ENCODE measurements at places on chromosomes 1 and 21.

GRCh38 chr1:178724728-178725465 lies at the start of gene RALGPS2:
Gene RALGPS2 (plus strand): TSS chr1:178725244. CDS start chr1:178776765, 51,521 bp downstream.
- DNase-seq = peak; percentile 81

DNA sequence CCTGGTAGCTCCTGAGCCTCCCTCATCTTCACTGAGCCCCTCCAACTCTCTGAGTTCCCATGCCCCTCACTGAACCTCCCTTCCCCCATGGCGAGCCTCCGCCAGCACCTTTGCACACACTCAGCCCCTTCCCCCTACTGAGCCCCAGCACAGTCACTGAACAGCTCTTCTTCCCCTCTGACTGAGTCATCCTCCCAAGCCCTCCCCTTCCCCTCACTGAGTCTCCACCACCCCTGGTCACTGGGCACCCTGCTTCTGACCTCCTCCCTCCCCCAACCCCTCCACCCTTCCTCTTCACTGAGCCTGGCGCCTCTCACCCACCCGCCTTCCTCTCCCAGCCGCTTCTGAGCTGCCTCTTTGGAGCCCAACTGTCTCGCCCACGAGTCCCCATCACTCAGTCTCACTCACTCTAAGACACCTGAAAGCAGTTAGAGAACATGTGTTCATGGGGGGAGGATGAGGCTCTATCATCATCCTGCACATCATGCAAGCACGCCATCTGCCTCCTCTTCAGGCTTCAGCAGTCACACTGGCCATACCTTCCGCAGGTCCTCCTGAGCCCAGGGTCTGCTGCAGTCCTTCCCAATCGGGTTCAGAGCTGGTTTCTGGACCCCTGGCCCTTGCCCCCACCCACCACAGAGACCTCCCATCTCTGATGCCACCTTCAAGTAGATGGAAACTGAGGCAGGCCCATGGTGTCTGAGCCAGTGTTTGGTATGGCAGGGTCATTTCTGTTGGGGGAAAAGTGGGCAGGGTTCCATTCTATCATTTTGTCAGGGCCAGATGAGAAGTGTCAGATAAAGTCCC lies 2.0 kb upstream of the TRNP1 start:
- DNase-seq = peak; percentile 76

DNA sequence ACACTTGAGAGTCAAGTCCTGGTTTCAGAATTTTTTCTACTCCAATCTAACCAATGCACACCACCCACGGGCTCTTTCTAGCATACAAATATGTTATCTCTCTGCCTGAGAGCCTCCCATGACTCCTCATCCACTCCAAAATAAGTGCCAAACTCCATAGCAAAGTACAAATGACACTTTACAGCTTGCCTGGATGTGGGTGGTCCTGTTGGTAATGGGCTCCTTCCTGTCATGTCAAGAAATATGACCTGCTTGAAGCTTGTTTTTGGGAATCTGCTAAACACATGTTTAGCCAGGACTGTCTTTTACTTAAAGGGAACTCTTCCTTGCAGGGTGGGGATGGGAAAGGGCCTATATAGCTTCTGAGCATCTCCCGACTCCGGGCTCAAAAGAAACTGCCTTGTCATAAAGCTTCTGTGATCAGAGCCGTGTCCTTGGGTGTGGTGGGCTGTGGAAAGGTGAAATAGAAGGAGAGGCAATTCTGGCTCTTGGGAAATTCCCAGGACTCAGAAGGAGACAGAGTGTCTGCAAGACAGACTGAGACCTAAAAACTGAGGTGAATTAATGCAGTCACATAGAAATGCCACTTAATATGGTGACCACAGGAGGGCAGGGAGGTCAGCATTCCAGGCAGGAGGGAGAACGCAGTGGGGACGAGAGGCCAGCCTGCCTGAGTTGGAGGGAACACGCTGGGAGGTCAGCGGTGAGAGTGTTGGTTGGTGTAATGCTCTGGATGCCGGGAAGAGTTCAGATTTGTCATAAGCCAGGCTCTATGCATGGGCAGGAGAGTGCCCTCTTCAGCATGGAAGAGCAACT lies 6.1 kb upstream of the IGFN1 start:
- DNase-seq = peak; percentile 72

DNA sequence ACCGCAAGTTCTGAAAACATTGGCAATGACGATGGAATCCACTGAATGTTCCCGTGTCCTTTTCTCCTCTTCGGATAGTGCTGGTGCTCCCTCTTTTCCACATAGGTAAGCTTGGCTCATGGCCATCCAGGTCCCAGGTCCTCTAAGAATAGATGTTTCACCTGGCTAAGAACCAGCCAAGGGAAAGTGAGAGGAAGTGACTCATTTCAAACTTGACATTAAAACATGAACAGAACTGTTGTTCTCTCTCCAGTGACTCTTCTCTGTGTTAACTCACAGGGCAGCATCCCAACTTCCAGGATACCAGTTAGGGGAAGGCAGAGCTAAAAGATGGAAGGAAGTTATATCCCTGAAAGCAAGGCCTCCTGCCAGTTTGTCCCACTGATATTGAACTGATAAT lies 493.8 kb upstream of the CHRM3 start:
- DNase-seq = peak; percentile 92

DNA sequence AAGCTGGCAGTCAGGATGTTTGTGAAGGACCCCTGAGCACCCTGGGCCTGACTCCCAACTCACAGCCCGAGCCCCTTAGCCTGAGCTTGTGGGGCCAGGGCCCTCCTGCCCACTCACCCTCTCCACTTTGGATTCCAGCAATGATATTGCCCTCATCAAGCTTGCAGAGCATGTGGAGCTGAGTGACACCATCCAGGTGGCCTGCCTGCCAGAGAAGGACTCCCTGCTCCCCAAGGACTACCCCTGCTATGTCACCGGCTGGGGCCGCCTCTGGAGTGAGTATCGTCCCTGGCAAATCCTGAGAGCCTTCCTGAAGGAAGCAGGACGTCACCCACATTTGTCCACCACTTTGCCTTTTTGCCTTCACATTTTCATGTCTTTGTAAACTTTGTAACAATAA lies 5.0 kb downstream of the CTRC start:
- DNase-seq = no peak

- DNase-seq = no peak
These were observed 48.2 kb downstream of the SLC9A1 start for GRCh38 chr1:27106561-27107323.

DNA sequence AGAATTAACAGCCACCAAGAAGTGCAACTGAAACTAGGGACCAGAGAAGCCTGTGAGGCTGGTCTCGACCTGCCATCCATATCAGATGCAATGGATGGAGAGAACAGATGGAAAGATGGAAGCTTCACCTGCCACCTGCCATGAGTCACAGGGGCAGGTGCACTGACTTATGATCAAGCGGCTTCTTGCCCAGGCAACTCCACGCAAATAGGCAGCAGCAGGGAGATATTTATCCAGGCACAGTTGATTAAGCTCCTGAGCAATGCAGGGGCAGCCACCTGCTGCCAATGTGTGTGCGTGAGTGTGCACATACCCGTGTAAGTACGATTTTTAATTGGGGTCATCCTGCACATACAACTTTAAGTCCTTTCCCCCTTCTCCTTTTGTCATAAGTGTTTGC lies 174.2 kb downstream of the PTPRU start:
- no peak for DNase-seq

DNA sequence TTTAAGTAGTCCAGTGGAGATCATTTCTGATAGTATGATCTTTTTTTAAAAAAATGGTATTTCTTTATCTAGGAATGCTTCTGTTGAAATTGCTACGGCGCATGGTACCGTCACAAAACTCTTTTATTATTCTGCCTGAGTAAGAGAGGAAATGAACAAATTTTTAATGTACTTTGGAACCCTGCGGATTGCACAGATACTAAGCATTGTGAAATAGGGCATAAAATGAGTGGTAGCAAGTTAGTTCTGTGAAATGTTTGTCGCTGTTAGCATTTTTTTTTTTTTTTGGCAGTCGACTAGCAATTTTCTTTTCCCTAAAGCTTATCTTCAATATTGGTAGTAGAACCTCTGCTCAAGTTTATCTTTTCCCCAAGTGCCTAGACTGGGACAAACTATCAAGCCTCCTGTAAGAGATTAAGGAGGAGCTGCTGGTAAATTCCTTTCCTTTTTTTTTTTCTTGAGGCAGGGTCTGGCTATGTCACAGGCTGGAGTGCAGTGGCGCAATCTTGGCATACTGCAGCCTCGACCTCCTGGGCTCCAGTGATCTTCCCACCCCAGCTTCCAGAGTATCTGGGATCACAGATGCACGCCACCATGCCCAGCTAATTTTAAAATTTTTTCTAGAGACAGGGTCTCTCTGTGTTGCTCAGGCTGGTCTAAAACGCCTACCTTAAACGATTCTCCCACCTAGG lies 2.2 kb downstream of the ITSN1 start:
- DNase-seq = no peak

Data from HT-29 (cell line).